ENCODE measurements at places on chromosomes 3 and 15.

- H3K36me3 ChIP-seq: no peaks in the 10 kb centered on the region
- 0 out of 2 replicates have a peak, but pooled peaks cover 3% of the 10 kb centered on the region for H3K4me1 ChIP-seq
- H3K27ac ChIP-seq: no peak overlapping the region
- no peak overlapping the region for H3K4me3 ChIP-seq
- H3K27me3 ChIP-seq: no peaks in the 10 kb centered on the region
These were observed 390.8 kb upstream of the ZNF385D start for GRCh38 chr3:22141769-22142168.

- peaks cover 18% of the 10 kb centered on the region for H3K36me3 ChIP-seq
- no peaks in the 10 kb centered on the region for H3K27me3 ChIP-seq
- no peak overlapping the region for H3K27ac ChIP-seq
- DNase-seq: no peak
These were observed 42.2 kb downstream of the B3GNT5 start for GRCh38 chr3:183295211-183295610.

DNA sequence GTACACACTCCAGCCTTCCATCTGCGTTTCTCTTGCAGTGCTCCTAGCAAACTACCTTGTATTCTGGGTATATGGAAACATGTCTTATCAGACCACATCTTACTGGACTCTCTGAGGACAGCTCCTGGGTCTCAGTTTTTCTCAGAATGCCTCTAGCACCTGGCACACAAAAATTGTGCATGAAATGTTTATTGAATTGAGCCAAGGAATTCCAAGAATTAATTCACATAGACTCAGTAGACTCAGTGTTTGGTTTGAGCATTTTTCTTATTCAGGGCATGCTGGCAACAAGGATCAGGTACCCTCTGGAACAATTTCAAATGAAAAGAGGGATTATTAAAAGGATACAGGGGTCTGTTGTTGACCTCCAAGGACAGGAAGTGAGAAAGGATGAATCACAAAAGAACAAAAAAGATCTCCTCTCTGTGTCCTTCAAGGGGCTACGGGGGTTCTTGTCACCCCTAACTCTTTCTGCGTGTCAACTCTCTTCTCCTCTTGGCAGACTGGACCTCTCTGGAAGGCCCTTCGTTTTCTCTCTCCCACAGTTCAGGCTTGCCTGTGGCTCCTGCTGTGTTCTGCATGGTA, 270.0 kb upstream of the HES1 start:
- no peak overlapping the region for H3K27ac ChIP-seq
- H3K27me3 ChIP-seq: peaks cover 45% of the 10 kb centered on the region
- no peak overlapping the region for H3K4me3 ChIP-seq
- H3K4me1 ChIP-seq: peaks cover 32% of the 10 kb centered on the region
- H3K36me3 ChIP-seq: no peaks in the 10 kb centered on the region
- DNase-seq: no peak

DNA sequence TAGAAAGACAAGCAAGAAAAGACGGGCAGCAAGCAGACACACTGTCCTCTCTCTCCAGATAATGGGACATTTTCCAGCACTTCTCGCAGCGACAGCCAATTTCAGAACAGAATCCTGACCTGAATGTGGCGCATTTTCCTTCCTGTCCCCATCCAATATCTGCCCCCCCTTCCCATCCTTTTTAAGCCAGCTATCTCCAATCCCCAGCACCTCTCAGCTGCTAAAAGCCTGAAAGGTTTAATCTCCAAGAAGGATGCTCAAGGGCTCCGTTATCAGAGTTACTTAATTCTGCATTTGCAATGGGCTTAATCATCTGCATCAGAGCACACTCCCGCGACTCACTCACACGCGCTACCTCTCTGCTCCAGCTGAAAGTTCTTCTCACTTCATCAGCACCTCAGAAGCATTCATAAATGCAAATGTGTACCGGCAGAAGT, 50.5 kb downstream of the SRGAP3 start:
- H3K36me3 ChIP-seq: no peaks in the 10 kb centered on the region
- peak overlapping the region; percentile 60 for H3K27ac ChIP-seq
- peaks cover 61% of the 10 kb centered on the region for H3K4me1 ChIP-seq
- no peak overlapping the region for H3K4me3 ChIP-seq
- H3K27me3 ChIP-seq: no peaks in the 10 kb centered on the region

DNA sequence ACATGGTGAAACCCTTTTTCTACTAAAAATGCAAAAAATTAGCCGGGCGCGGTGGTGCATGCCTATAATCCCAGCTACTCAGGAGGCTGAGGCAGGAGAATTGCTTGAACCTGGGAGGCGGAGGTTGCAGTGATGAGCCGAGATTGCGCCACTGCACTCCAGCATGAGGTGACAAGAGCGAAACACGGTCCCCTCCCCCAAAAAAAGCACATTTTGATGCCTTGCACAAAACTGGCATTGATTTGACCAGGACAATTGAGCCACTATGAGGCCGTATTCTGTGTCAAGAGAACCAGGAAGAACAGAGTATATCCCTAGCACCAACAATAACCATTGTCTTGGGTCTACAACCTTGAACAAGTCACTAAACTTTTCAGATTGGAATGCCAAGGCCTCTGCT, 50.6 kb downstream of the SH3BP5 start:
- H3K36me3 ChIP-seq: no peaks in the 10 kb centered on the region
- H3K27me3 ChIP-seq: no peaks in the 10 kb centered on the region
- no peak overlapping the region for H3K27ac ChIP-seq
- no peak for DNase-seq

GRCh38 chr3:191761906-191762305, 300.9 kb downstream of the PYDC2 start:
- H3K27ac ChIP-seq: peak overlapping the region; percentile 78
- peaks cover 16% of the 10 kb centered on the region for H3K4me1 ChIP-seq
- no peak for DNase-seq
- no peaks in the 10 kb centered on the region for H3K36me3 ChIP-seq
- no peaks in the 10 kb centered on the region for H3K27me3 ChIP-seq
- H3K4me3 ChIP-seq: no peak overlapping the region

GRCh38 chr3:81929697-81930096, 168.3 kb upstream of the GBE1 start:
- H3K4me3 ChIP-seq: no peak overlapping the region
- H3K36me3 ChIP-seq: no peaks in the 10 kb centered on the region
- H3K27me3 ChIP-seq: no peaks in the 10 kb centered on the region
- no peak overlapping the region for H3K27ac ChIP-seq

GRCh38 chr15:62546628-62547027, 381.5 kb upstream of the C2CD4B start:
- no peaks in the 10 kb centered on the region for H3K36me3 ChIP-seq
- DNase-seq: no peak
- no peak overlapping the region for H3K4me3 ChIP-seq
- no peak overlapping the region for H3K27ac ChIP-seq
- peaks cover 12% of the 10 kb centered on the region for H3K4me1 ChIP-seq

GRCh38 chr3:48635222-48636021, at the start of gene SLC26A6:
SLC26A6 (minus strand) TSS chr3:48635461; CDS start chr3:48635393, 68 bp downstream.
- peak; percentile 99 for DNase-seq
- H3K27me3 ChIP-seq: no peaks in the 10 kb centered on the region
- H3K36me3 ChIP-seq: peaks cover 21% of the 10 kb centered on the region
- H3K4me3 ChIP-seq: peak within 1 kb of the TSS; percentile 84
- peaks cover 32% of the 10 kb centered on the region for H3K4me1 ChIP-seq

DNA sequence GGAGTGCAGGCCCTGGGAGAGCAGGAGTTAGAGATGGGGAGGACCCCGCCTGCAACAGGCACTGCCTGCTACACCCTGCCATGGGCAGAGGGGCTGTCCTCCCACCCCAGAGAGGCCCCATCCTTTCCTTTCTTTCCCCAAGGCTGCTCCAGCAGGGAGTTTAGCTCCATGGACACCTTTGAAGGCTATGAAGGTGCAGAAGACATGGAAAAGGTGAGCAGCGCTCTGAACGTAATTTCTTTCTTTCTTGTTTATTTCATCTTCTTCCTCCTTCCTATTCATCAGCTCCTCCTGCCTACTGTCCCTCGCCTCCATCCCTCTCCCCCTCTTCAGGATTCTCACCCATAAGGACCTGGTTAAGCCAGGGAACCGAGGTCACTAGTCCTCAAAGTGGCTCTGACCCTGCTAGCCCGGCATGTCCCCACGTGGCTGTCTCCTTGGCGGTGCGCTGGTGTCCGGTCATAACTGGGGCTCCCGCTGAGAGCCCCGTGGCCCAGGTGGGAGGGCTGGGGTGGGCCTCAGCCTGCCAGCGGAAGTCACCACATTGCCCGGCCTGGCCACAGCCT, 16.0 kb upstream of the ADIPOQ start:
- no peak overlapping the region for H3K27ac ChIP-seq
- peaks cover 53% of the 10 kb centered on the region for H3K27me3 ChIP-seq
- no peaks in the 10 kb centered on the region for H3K36me3 ChIP-seq
- no peak for DNase-seq
- peak overlapping the region; percentile 72 for H3K4me3 ChIP-seq

DNA sequence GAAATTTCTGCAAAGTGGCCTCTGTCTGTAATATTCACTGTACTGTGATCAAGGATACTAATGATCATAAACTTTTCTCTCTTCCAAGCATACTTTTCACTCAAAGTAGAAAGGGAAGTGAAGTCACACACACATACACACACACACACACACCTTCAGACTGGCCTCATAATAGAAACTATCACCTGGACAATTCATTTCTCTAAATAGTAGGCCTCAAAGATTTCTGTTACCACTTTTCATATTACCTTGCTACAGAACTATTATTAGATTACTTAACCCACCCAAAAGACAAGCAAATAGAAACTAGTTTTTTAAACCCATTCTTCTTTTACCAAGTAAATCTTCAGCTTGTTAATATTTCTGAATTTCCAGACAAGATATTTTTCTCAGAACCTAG, 12.2 kb downstream of the CPB1 start:
- H3K27ac ChIP-seq: no peak overlapping the region
- H3K36me3 ChIP-seq: no peaks in the 10 kb centered on the region
- H3K4me3 ChIP-seq: no peak overlapping the region

Data from WTC11 (cell line).